SK-N-SH treated with all-trans-retinoic acid at 6 μM for 48 hours (cell line): ENCODE measurements at places on chromosomes 7 and 10.

DNA sequence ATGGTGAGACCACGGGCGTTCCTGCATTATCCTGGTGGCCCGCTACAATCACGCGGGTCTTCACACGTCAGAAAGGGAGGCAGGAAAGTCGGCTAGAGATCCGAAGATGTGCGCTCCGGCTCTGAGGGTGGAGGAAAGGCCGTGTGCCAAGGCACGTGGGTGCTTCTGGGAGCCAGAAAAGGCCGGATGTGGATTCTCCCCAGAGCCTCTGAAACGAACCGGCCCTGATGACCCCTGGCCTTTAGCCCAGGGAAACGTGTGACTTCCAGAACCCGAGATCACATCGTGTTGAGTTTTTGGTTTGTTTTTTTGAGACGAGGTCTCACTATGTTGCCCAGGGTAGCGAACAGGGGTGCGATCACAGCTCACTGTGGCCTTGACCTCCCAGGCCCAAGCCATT, 244.2 kb downstream of the ELFN1 start:
- no peak for ATAC-seq

- ATAC-seq = no peak
Measured at GRCh38 chr10:32131388-32131787, 75.2 kb upstream of the KIF5B start.

- ATAC-seq = no peak
Measured at GRCh38 chr10:125883211-125883610, 2.1 kb upstream of the DHX32 start.

DNA sequence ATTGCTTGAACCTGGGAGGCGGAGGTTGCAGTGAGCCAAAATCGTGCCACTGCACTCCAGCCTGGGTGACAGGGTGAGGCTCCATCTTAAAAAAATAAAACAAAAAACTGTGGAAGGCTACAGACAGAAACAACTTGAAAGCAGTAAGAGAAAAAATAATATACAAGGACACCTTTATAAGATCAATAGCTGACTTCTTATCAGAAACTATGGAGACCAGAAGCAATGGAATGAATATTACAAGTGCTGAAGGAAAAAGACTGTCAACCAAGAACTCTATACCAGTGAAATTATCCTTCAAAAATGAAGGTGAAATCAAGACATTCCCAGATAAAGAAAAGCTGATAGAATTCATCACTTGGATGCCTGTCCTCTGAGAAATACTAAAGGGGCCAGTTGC, 49.0 kb downstream of the RBAK start:
- ATAC-seq = no peak

DNA sequence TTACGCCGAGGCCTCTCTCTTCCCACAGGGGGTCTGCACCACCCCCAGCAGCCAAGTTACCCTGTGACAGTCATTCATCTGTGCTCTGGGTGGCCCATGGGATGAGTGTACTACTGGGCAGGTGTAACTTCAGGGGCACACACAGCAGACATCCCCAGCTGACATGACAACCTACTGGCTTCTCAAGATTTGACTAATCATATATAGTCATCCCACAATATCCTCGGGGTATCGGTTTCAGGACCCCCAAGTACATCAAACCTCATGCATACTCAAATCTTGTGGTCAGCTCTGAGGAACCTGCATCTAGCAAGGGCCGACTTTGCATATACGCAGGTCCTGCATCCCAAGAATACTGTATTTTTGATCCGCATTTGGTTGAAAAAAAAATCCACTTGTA, 336.9 kb upstream of the C7orf33 start:
- no peak for ATAC-seq

GRCh38 chr7:14606101-14606500, 296.4 kb downstream of the DGKB start:
- peak; percentile 34; the same call in 1 of the 3 replicates for ATAC-seq

DNA sequence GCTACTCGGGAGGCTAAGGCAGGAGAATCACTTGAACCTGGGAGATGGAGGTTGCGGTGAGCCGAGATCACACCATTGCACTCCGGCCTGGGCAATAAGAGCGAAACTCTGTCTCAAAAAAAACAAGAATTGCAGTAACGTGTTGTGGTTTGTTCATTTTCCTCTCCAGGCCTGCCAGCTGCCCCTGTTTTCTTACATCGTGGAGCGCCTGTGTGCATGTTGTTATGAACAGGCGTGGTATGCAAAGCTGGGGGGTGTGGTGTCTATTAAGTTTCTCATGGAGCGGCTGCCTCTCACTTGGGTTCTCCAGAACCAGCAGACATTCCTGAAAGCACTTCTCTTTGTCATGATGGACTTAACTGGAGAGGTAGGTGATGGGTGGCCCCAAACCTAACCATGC, 52.1 kb downstream of the TRRAP start:
- ATAC-seq = no peak
